ENCODE measurements at places on chromosomes 7 and 10.

DNA sequence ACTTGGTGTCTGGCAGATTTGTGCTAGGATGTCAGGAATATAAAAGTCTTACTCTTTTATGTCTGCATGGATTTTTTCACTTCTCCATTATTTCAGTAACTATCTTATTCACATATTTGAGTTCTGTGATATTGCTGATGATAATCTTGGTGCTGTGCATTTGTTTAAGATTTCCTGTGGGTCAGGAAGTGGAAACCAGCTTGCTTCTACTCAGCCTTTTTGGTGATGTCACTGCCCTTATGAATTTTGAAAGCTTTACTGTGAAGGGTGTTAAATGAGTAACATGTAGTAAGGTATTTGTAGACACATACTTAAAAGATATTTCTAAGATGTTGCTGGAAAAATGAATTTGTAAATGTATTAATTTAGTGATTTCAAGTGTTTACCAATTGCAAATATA lies 69.5 kb upstream of the VOPP1 start:
- peak; percentile 33 for DNase-seq

DNA sequence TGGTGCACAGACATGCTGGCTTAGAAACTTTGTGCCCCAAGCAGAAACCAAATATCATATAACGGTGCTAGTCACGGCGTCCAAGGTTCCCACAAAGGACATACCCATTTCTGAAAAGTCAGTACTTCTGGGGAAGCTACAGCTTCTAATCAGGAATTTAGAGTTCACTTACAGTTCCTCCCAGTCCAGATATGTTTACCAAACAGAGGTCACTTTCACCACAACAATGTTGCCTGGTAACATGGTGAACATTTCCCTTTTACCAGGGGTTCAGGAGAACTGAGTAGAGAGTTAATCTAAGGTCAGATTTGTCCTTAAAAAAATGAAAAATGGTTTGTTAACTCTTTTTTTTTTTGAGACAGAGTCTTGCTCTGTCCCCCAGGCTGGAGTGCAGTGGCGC lies 265.9 kb upstream of the MKLN1 start:
- DNase-seq: no peak

- DNase-seq: no peak
These were observed 157.0 kb downstream of the BMPER start for GRCh38 chr7:34062341-34062740.

- DNase-seq: no peak
These were observed 170.4 kb downstream of the DKK1 start for GRCh38 chr10:52484206-52485065.

DNA sequence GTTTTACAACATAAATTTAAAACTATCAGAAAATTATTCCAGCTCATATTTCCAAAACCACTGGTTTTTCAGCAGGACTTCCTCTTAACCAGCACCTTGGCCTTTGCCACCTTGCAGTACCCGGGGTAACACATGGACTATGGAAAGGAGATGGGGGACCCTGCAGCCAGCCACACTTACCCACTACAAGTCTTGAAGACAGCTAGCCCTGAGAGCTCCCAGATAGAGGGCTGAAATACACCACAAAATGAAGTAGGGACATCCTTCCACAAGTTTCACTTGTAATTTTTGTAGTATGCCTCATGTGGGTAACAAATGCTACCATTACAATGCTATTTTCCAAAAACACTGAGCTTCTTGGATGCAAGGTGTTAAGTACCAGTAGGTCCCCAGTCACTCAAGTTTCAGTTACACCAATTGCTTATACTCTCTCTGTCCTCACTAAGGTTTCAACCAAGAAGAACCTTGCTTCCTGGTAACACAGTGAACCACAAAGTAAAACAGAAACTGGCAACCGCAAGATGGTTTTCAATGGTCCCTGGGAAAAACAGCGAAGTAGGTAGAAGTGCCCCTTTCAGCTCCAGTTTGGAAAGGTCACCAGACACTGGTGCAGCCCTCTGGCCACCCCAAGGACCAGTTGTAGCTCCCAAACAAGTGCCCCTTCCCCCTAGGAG lies 110.9 kb downstream of the SGMS1 start:
- no peak for DNase-seq

GRCh38 chr7:65953001-65953720 lies 28.9 kb downstream of the GUSB start:
- DNase-seq: no peak

- peak; percentile 97 for DNase-seq
These were observed 107.9 kb upstream of the PPIF start for GRCh38 chr10:79239275-79239779.

All from trophoblast cell (in vitro differentiated cells and primary cell).